ENCODE measurements at places on chromosomes 7 and 10. TPM values are rescaled to one million over a fixed set of nuclear protein-coding genes. Genes with fewer than 3 reads are reported as not detected.

The OR2A42 gene
- total RNA-seq, result not detected

The BET1 gene
- total RNA-seq, result 24.3 TPM

The PITX3 gene
- not detected for total RNA-seq

- DNase-seq, result no peak
Observed at GRCh38 chr10:24908793-24909423, 43.5 kb downstream of the PRTFDC1 start.

- DNase-seq, result no peak
Observed at GRCh38 chr10:36872702-36873393, 252.6 kb upstream of the ANKRD30A start.

DNA sequence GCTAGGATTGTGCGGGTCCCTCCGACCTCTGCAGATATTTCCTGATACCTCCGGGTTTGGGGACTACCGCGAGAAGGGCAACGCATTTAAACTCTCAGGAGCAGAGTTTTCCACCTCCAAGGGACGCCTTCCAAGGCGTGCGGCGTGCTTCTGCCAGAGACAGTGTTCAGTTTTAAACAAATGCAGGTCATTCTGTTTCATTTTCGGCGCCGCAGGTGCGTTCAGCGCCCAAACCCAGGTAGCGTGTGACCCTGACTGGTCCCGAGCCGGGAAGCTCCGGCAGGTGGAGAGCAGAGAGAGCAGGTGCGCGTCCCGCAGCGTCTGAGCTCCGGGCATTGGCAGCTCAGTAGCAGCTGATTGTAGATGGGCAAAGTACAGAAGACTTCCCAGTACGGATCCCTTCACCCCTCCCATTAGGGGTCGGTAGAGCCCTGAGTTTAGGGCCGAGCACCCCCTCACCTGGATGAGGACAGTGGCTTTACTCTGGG lies 1.4 kb upstream of the CYP26A1 start:
- peak; percentile 63 for DNase-seq

DNA sequence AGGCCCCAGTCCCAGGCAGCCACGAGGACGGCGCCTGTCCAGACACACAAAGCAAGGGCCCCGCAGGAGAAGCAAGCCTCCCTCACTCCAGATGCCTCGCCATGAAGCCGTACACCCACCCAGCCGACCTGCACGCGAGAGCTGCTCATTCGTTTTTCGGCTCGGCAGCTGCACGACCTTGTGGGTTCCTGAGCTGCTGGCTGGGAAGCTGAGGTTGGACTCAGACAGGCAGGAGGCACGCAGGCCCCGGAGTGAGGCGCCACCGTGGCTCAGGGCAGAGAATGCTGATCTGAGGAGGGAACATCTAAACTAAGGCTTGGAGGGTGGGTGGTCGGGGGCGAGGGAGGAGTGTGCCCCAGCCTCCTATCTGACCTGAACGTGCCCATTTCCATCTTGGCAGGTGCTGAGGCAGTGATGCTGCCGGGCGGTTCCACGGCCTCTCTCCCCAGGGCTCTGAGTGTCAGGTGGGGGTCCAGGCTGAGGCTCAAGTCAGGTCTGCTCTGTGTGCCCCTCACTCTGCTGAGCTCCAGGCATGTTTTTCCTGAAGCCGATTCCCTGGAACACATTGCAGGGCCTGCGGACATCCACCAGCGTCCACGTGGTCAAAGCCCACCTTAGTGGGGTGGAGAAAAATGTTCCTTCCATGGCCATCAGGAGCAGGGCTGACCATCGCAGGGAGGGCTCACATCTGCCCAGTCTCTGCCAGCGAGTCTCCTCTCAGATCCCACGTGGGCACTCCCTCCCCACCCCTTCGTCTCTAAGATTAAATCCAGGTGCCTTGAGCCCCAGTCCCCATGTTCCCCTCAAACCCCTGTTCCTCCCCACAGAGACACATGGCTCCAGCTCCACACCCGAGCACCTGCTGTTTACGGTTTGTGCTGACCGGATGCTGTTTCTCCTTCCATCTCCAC lies 28.1 kb upstream of the FAM20C start:
- peak; percentile 57 for DNase-seq

DNA sequence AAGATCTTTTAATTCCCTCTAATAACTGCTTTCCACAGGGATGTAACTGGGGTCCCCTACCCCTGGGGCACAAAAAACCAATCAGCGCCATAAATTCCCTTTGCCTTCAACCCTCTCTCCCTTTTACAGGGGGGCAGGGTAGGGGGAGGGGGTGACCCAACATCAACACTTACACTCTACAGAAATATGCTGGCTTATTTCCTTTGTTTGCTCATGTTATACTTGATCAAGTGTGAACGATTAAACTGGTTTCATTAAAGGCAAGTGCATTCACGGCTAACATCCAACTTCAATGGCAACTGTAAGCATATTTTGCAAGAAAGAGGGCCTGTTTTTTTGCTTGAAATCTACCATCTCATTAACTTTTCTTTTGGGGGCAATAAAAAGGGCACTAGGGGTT lies 2.9 kb downstream of the CTBP2 start:
- DNase-seq, result no peak

DNA sequence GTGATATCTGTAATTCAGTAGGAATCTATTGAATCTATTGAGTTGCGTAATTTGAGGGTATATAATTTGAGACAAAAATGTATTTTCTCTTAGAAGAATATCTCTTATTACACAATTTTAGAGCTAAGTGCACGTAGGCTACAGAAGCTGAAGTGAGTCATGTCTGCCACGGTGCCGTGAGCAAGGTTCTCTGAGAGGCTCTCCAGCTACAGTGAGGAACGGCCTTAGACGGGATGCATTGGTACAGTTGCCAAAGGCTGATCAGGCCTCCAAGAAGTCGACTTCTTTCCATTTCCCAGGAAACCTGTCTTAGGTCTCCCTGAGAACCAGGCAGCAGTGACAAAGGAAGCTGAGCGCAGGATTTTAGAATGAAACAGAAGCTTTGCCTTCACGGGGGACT lies 28.6 kb downstream of the TCERG1L start:
- DNase-seq, result no peak

DNA sequence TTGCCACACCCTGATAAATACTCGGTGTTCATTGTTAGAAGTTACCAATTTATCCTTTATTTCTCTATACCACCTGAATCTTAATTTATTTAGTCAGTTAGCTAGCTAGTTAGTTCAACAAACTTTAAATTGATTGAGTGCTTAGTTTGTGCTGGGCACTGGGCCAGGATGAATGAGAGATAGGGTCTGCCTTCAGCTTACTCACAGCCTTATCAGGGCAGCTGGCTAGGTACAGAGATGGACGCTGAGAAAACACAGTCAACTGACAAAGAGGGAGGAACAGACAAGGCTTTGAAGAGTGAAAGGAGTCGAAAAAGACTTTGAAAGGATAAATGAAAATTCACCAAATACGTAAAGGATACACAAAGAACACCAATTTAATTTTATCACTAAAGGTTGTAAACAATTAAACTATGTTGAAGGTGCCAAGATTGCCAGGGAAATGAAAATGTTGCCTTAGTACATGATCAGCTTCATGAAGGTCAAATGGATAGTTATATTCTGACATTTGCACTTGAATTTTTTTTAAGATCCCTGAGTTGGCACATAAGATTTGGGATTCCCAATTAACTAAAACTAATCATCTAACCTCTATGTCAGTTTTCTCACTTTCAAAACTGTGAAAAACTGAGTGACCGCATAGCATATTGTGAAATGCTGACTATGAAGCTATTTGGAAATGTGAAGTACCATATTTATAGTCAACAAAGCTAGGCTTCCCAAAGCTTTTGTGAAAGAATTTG lies 2.1 kb downstream of the CAV2 start:
- DNase-seq, result no peak

GRCh38 chr10:30435073-30435422 lies 1.1 kb downstream of the MAP3K8 start:
- DNase-seq, result peak; percentile 68

DNA sequence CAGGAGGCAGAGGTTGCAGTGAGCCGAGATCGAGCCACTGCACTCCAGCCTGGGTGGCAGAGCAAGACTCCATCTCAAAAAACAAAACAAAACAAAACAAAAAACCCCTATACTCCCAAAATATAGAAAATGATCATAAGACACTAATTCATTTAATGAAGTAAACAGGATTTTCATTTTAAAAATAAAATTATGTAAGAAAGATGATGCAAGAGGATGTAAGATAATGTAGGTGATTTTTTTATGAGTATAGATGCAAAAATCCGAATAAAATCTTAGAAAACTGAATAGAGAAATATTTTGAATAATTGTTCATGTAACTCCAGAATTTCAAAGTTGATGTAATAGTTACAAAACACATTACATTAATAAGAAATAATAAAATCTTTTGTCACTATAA lies 3.6 kb upstream of the AS3MT start:
- no peak for DNase-seq

GRCh38 chr7:16963044-16963443 lies 81.3 kb upstream of the AGR3 start:
- no peak for DNase-seq

DNA sequence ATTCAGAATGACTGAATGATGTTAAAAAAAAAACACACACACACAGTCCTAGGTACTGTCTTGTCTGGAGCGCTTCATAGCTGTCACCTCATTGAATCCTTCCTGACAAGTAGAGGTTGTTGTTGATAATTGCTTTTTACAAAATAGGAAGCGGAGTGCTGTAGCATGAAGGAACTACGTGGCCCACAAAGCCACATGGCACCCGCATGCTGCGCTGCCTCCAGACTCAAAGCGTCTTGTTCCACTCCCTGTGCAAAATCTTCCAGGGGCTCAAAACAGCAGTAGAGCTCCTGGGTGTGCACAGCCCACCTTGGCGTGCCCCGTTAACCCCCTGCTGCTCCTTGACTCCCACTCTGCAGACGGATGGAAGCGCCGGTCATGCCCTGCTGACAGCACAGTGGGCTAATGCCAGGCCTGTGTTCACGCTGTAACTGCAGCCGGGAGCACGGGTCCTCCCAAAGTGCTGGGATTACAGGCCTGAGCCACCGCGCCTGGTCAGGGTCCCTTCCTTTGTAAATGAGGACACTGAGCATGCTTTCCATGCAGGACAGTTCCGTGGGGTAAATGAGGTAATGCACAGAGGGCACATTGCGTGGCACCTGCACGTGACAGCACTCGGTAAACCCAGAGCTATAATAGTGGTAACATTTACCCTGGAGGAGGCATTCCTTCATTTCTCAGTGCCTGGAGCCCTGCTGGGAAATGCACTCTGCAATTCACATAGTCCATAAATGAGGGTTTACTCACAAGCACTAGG lies 91.1 kb upstream of the GNA12 start:
- DNase-seq, result peak; percentile 58

- DNase-seq, result no peak
Observed at GRCh38 chr7:116502201-116503096, 2.9 kb downstream of the CAV2 start.

- DNase-seq, result no peak
Observed at GRCh38 chr7:55594870-55595269, 22.6 kb upstream of the VOPP1 start.

GRCh38 chr10:27506280-27506679 lies 2.2 kb downstream of the RAB18 start:
- DNase-seq, result no peak

GRCh38 chr10:98168147-98168546 lies 33.7 kb downstream of the R3HCC1L start:
- no peak for DNase-seq

DNA sequence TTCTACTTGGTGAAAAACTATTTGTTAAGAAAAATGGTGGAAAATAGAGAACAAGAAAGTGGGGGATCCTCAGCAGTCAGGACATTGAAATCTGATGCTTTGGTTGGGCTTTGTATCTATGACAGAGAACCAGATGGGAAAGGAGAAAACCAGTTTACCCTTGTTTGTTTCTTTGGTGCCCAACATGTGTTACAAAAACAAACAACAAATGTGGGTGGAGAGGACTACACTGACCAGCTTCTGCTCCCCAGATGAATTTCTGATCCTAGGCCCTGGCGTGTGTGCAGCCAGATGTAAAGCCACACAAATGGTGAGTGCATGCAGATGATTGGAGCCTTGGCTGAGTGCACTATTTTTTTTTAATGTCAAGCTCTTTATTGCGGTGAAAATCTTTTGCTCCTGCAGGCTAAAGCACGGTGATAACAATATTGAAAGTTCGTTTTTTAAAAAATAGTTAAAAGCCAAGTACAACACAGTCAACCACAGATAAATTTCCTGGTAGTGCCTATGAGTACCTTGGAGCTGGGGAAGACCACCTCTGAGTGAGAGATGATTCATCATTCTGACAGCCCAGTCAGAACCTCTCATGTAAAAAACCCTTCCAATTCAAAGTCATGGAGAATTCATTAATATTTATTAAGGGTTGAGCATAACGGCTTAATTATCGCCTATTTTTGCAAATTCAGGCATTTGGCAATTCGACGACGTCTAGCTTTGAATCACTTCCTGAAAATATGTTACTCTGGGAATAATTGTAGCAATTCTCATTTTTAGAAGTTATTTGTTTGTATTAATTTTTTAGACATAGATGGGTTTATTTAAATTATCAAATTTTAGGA lies 163.7 kb downstream of the AGMO start:
- no peak for DNase-seq

DNA sequence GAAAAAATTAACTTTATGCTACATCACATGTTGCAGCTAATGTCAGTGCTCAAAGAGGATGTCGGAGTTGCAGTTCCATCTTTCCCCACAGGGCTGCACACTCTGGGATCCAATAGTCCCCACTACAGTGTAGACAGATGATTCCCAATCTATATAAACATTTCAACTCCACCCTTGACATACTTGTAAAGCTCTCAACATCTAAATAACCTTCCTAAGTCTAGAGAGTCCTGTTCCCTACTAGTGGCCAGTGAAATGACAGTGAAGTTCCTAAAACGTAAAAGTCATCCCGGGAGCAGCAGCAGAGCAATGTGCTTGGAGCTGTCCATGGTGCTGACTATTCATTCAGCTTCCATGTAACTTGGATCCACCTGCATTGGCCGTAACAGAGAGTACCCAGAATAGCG lies 145.1 kb downstream of the GRM8 start:
- DNase-seq, result no peak

GRCh38 chr7:51356849-51357516 lies 40.4 kb upstream of the COBL start:
- no peak for DNase-seq

- no peak for DNase-seq
Observed at GRCh38 chr7:133023370-133024071, 58.4 kb downstream of the CHCHD3 start.

- no peak for DNase-seq
Observed at GRCh38 chr10:93357680-93358079, 124.5 kb downstream of the MYOF start.

- no peak for DNase-seq
Observed at GRCh38 chr7:113159746-113160339, 41.5 kb upstream of the SMIM30 start.

DNA sequence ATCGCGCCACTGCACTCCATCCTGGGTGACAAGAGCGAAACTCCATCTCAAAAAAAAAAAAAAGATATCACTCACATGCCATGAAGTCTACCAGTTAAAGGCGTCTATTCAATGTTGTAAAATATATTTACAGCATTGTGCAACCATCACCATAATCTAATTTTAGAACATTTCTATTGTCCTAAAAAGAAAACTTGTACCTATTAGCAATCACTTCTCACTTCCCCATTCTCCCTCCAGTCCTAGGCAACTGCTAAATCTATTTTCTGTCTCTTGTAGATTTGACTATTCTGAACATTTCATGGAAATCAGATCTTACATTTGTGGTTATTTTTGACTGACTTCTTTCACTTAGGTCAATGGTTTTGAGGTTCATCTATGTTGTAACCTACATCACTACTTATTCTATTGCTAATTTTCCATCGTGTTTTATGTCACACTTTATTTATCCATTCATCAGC lies 25.2 kb upstream of the OTUD1 start:
- no peak for DNase-seq

GRCh38 chr10:93554760-93555432 lies 11.6 kb upstream of the FFAR4 start:
- DNase-seq, result peak; percentile 86

GRCh38 chr7:130958846-130959245 lies 224.8 kb upstream of the KLF14 start:
- no peak for DNase-seq

Data from upper lobe of right lung (tissue), 1 donor.